ENCODE measurements at places on chromosomes 6 and 20.
A peak's percentile ranks its signal among the peaks of the same experiment; 100 is the strongest.

DNA sequence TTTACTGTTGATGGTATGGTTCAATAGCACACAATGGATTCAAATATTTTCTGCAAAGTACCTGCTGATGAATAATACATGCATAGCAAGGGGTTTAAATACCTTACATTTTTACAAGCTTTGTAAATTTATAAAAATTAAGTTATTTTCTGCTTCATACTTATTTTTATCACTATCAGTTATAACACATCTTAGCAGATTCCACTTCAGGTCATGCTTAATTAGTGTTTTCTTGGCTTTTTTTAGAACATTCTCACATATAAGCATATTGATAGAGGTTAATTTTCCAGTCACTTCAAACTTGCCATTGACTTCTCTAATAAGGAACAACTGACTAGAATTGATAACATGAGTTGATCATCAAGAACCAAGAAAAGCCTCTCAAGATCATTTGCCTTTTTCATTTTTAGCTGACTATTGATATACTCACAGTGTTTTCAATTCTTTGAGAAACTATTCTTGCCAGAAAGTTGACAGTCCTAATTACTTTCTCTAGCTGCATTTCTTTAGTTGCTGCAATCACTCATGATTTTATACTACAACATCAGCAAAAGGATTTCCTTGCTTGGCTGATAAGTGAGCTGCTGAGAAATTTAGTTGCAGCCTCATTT, 25.8 kb downstream of the PTCHD4 start:
- DNase-seq, result no peak

GRCh38 chr20:57590485-57591288, 29.5 kb downstream of the ZBP1 start:
- DNase-seq, result no peak

DNA sequence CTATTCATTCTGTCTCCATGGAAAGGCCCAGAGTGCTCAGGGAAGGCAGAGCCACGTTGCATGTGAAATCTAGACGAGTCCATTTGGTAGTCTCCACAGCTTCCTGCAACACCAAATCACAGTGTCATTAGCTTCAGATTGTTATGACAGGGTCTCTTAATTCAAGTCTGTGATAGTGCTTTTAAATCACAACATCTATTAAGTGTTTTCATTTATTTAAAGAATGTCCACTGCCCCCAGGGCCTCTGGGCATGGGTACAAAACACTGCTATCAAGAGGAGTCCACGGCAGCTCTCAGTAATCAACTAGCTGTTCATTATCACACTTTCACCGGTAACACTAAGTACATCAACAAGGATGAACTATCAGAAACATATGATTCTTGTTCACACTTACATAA, 455.9 kb upstream of the JARID2 start:
- DNase-seq, result no peak

DNA sequence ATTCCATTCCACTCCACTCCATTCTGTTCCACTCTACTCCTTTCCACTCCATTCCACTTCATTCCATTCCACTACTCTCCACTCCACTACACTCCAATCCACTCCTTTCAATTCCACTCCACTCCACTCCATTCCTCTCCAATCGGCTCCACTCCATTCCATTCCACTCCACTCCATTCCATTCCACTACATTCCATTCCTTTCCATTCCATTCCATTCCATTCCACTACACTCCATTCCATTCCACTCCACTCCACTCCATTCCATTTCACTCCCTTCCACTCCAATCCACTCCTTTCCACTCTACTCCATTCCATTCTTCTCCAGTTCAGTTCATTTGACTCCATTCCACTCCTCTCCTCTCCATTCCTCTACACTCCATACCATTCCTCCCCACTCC, 26.2 kb upstream of the DEFB125 start:
- DNase-seq, result no peak

GRCh38 chr6:55925292-55925691, 49.9 kb upstream of the BMP5 start:
- no peak for DNase-seq

- DNase-seq, result no peak
These were observed 38.1 kb downstream of the RPP40 start for GRCh38 chr6:4965562-4966389.

GRCh38 chr20:49729780-49730179, 16.1 kb upstream of the B4GALT5 start:
- DNase-seq, result no peak

- peak; percentile 26 for DNase-seq
These were observed 273.9 kb upstream of the TAB2 start for GRCh38 chr6:149043476-149044130.

DNA sequence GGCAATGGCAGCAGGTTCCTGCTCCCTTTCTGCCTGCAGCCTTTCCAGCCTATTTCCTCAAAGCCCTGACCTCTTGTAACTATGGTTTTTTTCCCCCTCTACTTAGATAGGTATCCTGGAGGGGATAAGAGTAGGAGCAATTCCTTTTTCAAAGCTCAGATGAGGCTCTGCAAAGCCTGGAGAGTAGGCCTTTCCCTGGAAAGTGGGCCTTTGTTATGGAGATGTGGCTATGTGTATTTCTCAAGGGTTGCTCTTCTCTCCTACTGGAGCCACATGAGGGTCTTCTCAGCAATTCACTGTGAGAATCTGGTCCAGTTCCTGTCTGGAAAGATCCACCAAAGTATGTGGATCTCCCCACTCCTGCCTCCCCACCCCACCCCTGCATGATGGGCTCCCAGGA, 96.0 kb downstream of the DTD1 start:
- DNase-seq, result no peak

GRCh38 chr20:56799187-56799586, 170.1 kb downstream of the TFAP2C start:
- DNase-seq, result no peak

DNA sequence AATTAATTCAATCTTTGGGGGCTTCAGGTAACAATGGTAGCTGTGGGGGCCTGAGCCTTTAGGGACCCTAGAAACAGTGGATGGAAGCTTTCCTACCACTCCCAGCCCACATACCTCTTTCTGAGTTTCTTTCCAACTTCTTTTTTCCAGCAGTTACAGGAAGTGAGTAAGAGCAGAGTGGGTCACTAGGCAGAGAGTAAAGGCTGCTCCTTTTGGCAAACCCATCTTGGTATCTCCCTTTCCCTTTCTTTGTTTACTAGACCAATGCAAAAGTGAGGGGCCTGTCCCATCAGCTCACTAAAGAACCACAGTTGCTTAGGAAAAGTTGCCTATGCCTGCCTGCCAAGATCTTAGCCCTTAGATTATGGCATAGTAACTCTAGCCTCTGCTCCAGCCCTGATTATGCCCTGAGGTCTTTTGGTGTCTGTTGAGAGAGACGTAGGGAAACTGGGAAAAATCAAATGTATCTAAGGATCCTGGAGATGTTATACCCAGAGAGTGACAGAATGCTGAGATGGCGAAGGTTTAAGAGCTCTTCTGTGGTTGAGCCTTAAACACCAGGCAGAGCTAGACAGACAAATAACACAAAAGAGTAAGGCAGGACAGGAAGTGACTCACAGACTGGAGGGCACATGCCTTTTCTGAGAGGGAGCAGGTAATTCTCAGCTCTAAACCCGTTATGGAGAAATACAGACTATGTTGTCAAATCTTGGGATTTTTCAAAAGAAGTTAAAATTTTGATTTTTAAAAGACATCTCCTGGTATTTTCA, 31.3 kb downstream of the TRMT6 start:
- DNase-seq, result no peak

DNA sequence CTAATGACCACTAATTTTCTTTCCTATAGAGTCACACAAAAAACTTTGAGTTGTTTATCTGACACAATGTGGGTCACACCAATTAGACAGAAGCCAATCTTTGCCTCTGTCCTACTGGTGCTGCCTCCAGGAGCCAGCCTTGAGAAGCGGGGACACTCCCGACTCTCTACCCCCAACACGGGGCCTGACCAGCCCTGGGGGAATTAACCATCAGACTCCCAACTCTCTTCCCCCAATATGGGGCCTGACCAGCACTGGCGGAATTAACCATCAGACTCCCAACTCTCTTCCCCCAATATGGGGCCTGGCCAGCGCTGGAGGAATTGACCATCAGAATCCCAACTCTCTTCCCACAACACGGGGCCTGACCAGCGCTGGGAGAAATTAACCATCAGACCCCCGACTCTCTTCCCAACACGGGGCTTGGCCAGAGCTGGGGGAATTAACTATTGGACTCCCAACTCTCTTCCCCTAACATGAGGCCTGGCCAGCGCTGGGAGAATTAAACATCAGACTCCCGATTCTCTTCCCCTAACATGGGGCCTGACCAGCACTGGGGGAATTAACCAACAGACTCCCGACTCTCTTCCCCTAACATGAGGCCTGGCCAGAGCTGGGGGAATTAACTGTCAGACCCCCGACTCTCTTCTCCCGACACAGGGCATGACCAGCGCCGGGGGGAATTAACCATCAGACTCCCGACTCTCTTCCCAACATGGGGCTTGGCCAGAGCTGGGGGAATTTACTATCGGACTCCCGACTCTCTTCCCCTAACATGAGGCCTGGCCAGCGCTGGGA, 12.5 kb downstream of the CST7 start:
- no peak for DNase-seq

- no peak for DNase-seq
These were observed 61.0 kb upstream of the SCGN start for GRCh38 chr6:25590986-25591385.

DNA sequence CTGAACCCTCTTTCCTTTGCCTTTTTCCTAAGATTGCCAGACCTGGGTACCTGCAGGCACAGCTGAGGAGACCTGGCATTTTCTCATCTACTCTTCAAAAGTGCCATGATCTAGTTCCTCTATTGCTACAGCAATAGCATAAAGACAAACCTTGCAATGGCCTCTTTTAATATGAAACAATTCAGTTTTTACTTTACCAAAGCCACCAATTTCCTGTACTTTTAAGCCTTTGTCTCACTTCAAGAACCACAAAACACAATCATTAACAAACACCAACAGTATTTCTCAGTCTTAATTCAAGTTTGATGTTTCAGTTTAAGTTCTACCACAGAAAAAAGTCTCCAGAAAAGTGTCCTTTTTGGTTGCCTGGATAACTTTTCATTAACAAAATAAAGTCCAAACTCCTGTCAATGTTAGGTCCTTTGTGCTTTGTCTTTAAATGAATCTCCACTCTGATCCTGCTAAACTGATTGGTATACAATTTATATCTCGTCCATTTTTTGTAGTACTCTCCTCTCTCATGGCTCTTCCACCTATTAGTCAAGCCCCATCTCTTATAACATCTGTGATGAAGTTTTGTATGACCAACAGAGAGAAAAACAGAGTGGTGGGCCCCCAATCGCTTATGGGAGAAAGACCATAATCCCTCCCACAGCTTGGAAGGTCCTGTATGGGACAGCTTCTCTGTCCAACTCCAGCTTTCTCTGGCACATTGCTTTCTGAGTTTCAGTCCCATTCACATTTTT, 50.5 kb upstream of the THEMIS start:
- DNase-seq, result no peak

- peak; percentile 29 for DNase-seq
These were observed 81.0 kb upstream of the LRFN2 start for GRCh38 chr6:40668203-40668602.

- no peak for DNase-seq
These were observed 42.4 kb upstream of the PLCB1 start for GRCh38 chr20:8089668-8090067.

DNA sequence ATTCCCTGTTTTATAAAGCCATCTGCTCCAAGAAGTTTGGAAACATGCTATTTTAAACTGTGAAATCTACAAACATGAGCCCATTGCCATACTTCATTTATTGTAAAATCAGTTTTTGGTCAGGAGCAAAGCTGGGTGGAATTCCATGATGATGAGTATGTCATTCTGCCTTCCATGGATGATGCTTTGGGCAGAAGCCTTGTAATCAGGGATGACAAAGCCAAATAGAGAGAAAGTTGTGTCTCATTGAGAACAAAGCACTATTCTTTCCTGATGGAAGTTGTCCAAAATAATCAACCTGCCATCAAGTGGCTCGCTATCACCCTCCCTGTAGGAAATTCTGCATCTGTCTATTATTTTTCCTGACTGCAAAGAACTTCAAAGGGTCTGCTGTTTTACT, 313.0 kb upstream of the DEFB112 start:
- DNase-seq, result no peak

- no peak for DNase-seq
These were observed 48.8 kb downstream of the NT5E start for GRCh38 chr6:85498596-85499258.

DNA sequence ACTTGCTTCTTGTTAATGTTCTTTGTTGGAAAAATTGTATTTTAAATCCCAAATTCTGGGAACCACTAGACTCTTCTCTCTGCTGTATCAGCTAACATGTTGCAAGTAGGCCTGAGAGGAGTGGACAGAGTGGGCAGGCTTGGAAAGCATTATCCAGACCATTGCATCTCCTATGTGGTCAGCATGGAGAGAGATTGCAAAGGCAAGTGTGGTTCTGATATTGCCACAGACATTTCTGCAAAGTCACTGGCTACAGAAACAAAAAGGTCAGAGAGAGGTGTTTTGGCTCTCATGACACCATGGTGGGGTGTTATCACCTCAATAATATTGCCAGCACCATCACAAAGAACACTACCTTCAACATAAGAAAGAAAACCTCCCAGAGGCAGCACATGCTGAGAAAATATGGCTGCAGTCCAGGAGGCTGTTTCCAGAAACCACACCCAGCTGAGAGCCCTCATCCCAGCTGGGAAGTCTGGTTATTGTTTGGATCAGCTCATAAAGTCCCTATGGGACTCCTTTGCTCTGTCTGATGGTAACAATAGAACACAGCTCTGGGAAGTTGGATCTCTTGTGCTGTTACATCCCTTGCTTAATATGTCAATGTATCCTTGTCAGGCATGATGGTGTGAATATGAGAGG, 78.2 kb upstream of the TBX18 start:
- DNase-seq, result no peak

DNA sequence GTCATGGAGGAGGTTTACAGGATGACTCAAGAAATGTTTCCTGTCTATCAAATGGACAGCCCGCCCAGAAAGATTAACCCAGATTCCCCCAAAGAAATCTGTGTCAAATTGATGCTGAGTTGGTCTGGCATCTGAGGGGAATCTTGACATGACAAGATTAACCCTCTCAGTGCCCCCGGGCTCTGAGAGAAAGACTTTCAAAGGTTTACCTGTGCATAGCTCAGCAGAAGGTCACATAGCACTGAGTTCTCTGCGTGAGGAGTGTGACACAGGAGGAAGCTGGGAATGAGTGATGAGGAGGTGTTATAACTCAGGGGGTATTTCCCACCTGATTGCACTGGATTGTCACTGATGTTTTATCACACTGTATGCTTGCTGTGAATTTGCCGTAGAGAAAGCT, 601.2 kb downstream of the DHX35 start:
- no peak for DNase-seq

GRCh38 chr6:5638666-5639065, 368.1 kb downstream of the NRN1 start:
- no peak for DNase-seq

DNA sequence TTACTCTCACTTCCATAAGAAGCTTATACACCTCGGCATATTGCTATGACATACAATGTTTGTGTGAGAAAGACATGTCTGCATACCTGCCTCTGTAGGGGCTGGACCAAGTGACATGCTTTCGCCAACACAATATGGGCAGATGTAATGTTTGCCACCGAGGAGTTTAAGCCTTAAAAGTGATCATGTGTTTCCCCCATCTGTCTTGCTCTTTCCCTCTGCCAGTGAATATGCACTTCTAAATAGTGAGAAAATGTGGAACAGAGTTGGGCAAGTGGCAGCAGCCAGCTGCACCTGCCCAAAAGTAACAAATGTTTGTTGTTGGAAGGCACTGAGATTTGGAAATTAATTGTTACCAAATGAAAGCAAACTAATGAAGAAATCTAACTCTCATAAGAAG, 274.8 kb upstream of the BTBD3 start:
- no peak for DNase-seq
